ENCODE measurements at places on chromosomes 5 and 9.

DNA sequence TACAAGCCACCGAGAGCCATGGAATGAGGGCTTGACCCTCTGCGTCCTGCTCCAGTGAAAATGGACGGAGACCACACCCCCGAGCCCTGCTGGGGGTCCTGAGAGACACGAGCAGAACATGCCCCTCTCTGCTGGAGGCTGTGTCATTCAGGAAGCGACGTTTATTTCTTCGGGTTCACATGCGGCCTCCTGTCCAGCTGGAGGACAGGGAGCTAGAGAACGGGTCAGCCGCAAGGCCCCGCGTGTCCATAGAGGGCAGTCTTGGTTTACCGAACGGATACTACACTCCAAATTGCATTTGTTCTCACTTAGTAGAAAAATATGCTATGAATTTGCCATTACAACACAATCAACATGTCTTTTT lies 36.1 kb downstream of the MRPL36 start:
- DNase-seq: no peak

DNA sequence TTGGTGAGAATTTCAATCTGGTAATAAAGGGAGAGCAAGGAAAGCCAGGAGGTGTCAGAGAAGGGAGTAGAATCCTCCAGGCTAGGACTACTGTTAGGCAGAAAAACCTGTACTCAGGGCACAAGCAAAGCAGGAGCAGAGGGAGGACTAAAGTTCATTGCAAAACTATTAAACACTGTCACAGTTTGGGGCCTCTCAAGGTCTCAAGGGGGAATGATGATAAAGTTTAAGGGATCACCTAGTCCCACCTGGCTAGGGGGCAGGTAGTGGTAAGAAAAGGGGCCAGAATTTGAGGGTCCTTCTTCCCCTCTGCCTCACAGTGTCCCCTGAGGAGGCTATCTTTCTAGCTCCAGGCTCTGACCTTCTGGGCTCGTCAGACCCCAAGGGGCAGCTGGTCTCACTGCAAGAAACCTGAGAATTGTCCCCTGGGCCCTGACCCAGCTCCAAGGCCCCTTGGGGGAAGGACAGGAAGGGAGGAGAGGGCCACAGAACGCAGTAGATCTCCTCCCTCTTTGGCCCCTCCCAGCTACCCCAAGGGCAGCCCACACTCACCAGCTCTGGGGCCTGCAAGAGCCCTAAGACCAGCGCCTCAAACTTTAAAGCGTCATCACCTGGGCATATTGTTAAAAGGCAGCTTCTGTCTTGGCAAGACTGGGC lies 974 bp downstream of the CCDC69 start:
- no peak for DNase-seq

- no peak for DNase-seq
These were observed 89.7 kb upstream of the SLC44A1 start for GRCh38 chr9:105154723-105155191.

- DNase-seq: no peak
These were observed 10.5 kb downstream of the UGCG start for GRCh38 chr9:111907147-111907546.

DNA sequence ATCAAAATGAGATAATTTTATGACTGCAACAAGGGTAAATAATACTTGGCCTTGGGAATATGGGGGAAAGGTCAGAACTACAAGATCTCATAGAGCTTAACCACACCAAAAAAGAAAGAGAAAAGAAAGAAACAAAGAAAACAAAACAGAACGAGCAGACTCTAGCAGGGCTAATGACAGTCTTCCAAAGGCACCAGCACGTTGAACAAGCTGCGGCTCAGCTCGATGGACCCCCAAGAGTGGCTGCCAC lies 689 bp downstream of the AK3 start:
- DNase-seq: no peak

- DNase-seq: no peak
These were observed 101.2 kb downstream of the DNAH5 start for GRCh38 chr5:13843175-13843846.

GRCh38 chr9:35108461-35108860 lies 5.5 kb upstream of the STOML2 start:
- DNase-seq: no peak

GRCh38 chr5:174563899-174564298 lies 160.5 kb upstream of the MSX2 start:
- DNase-seq: no peak

GRCh38 chr5:169785771-169786618 lies 148.9 kb downstream of the DOCK2 start:
- DNase-seq: no peak

DNA sequence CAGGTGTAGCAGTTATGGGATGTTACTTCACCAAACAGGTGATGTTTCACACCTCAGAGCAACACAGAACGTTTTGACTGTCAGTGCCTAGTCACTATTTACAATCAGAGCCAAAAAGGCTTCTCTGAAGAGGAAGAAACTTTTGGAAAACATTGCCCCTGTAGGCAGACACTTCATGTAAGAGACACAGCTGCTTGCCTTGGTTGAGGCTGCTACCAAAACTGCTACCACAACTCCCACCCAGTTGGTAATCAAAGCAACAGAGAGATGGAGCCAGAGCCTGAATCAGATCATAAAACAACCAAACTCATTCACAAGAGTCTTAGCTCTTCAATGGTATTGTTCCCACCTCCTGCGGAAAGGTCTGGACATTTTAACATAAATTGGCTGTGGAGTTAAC lies 61.0 kb downstream of the CTSL start:
- DNase-seq: no peak

DNA sequence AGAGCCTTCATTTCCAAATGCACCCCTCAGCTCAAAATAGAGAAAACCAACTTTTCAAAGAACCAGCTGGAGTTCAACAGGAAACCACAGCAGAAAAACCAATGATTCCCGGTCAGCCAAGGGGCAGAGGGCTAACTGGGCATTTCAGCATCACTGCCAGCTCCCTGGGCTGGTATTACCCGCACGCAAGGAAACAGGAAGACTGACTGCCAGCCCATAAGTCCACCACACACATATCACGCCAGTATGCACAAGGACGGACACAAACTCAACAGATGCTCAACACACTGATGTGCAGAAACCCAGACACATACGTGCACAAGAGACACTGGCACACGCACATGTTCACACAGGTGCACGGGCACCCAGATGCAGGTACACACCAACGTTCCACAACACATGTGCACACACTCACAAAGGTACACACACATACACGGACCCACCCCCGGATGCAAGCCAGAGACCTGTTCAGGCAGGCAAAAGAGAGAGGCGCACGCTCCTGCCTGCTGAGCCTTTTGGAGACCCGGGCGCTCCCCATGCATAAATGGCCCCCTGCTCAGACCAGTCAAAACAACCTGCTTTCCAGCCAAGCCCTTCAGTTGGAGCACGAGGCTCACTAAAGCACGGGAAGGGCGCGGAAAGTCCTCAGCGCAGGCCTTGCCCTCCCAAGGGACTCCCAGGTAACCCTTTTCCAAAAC lies 2.1 kb downstream of the ADAMTS2 start:
- DNase-seq: no peak

- no peak for DNase-seq
These were observed 737.6 kb upstream of the NUDT12 start for GRCh38 chr5:104299998-104300706.

DNA sequence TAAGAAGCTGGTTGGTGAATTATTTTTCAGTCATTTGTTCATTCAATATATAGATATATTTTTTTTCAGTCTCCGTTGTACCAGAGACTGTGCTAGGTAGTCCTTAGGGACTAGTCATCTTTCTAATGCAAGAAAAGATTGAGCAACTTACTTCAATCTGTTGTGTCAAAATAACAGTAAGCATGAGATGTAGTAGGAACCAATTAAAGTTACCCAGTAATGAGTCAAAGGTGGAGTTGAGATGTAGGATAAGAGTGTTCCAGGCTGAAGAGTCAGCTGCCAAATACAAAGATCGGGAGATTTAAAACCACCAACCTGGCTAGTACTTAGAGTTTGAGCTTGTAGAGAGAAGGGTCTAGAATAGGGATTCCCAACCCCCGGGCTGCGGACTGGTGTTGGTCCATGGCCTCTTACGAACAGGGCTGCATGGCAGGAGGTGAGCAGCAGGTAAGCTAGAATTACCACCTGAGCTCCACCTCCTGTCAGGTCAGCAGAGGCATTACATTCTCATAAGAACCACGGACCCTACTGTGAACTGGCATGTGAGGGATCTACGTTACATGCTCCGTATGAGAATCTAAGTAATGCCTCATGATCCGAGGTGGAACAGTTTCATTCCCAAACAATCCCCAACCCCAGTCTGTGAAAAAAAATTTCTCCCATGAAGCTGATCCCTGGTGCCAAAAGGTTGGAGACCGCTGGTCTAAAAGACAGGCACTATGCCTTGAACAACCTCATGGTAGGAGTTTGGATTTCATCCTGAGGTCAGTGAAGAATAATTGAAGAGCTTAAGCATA lies 1241.5 kb upstream of the WWC1 start:
- no peak for DNase-seq

DNA sequence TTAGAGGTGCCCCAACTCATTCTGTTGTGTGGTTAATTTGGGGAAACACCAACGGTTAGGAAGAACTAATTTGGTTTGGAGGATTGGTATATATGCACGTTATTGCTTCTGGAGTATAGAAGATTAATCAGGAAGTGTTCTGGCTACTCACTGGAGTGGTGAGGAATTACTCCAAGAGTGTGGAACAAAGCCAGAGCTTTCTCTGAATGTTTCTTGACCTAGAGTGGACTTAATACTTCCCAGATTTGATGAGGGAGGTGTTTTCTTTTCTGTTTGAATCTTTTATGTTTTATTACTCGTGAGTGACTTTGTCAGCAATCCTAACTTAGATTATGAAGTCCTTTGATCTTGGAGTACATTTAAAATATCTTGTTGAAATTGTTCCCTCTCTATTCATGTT lies 163.7 kb downstream of the MAN2A1 start:
- no peak for DNase-seq

- no peak for DNase-seq
These were observed 29.3 kb downstream of the CDHR2 start for GRCh38 chr5:176578391-176578808.

DNA sequence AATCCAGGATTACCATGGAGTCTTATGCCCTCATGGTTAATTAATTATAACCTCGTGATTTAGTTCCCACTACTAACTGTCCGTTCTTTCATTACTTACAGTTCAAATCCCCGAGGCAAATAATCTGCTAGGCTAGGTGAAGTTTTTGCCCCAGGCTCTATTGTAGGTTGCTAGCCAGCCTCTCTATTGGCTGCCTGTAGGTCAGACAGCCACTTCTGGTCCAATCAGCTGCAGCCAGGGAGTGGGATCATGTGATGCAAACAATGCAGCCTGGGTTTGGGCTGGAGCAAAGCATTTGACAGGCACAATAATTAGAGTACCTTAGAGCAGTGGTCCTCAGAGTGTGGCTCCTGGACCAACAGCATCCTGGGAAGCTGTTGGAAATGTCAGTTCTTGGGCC lies 17.7 kb downstream of the TMEM252 start:
- DNase-seq: no peak

GRCh38 chr9:97319395-97319794 lies 11.9 kb downstream of the CCDC180 start:
- no peak for DNase-seq

GRCh38 chr9:86183229-86184137 lies 76.0 kb downstream of the C9orf153 start:
- no peak for DNase-seq

DNA sequence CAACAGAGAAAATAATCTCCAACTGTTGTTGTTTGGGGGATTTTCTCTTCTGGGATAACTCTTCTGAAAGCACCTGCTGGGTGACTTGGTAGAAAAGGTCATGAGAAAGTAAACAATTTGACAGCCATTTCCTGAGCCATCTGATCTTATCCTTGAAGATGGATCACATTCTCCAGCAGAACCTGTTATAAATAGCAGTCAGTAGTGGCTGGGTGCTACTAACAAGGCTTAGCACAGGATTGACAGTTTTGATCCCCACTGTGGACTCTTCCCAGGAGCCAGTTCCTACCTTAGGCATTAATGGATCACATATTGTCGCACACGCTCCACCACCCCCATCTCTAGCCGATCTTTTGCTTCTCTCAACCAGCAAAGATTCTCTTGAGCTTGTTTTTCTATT lies 220.2 kb downstream of the PLK2 start:
- DNase-seq: no peak

DNA sequence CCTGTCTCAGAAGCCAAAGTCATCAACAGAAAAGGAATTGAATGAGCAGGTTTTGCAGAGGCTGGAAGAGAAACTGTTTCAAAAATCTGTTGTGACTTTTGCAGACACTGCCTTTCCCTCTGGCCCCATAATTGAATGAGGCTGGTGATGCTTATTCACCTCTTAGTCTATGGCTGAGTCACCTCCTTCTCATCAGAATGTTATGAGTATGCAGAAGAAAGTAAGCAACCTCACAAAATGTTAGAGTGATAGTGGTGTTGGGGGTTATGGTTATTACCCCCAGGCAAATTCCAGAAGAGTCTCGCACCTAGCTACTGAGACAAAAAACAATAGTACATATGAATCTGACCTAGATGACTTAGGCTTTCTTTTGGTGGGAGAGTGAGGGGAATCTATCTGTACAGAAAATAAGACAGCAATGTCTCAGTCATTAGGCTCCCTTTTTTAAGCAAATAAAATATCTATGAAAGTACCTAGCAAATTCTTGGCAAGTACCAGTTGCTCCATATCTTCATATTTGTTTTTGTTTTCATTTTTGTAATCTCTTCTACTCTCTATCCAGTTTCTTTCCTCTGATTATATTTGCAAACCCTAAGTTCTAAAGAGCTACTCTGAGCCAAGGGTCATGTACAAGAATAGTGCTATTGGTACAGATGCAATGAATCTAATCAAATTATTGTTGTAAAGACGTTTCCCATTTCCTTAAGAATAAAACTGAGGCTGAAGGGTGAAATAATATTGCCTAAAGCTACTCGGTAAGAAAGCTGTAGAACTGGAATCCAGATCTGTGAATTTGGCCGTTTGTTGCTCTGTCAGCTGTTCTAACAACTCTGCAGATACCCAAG lies 498.1 kb upstream of the TNC start:
- DNase-seq: no peak

DNA sequence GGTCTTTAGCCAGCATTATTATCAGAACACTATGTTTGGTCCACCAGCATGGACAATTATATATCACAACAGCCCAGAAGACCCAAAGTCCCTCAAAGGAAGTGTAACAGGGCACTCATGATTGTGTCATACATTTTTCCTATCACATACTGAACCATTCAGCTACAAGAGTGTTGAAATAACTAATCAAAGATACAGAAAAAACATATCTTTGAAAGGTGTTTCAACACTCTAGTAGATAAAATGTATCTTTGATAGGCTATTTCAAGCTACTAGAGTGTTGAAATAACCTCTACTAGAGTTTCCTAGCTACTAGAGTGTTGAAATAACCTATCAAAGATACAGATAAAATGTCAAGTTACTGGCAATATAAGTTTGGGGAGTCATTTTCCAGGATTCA lies 545.0 kb downstream of the PRR16 start:
- DNase-seq: no peak

GRCh38 chr5:167783145-167783817 lies 508.2 kb upstream of the WWC1 start:
- DNase-seq: no peak
